Cardiac ventricle fibroblast (primary cell): ENCODE measurements at places on chromosomes 4 and X. TPM values are rescaled to one million over a fixed set of nuclear protein-coding genes. Genes with fewer than 3 reads are reported as not detected.

The TMEM35A gene
- 0.73 and 1.4 TPM in 2 replicates for total RNA-seq

The TACR3 gene
- total RNA-seq: not detected in 2 replicates

The DACH2 gene
- not detected in 2 replicates for total RNA-seq

The EFNB1 gene
- total RNA-seq: 47.0 and 50.3 TPM in 2 replicates

The TMEM175 gene
- total RNA-seq: 20.3 and 20.7 TPM in 2 replicates

The CABS1 gene
- total RNA-seq: not detected in 2 replicates

The HNRNPD gene
- 32.8 and 47.0 TPM in 2 replicates for total RNA-seq

The NWD2 gene
- not detected in 2 replicates for total RNA-seq

The HTRA3 gene
- total RNA-seq: 22.4 and 24.6 TPM in 2 replicates

The NDST3 gene
- total RNA-seq: not detected in 2 replicates

The RBMXL3 gene
- total RNA-seq: not detected in 2 replicates

The DSPP gene
- total RNA-seq: not detected in 2 replicates

The TMPRSS11E gene
- total RNA-seq: not detected in 2 replicates
